ENCODE measurements at places on chromosomes 1 and 21.
A peak's percentile ranks its signal among the peaks of the same experiment; 100 is the strongest.

DNA sequence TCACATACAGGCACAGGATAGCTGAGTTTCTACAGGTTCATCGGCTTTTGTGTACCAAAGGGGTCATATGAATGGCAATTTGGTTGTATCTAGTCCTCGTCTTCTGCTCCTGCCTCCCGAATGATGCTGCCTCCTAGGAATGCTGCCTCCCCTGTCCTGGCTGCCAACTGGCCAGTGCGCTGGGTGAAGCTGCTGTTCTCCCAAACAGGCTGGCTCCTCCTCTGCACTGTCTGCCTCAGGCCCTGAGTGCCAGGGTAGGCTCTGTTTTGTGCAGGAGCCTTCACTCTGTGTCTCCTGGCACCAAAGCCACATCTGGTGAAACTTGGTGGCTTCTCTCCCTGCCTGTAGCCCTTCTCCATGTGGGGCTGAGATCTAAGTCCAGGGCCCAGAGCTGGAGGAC, 60.3 kb downstream of the RHOU start:
- no peak for DNase-seq

DNA sequence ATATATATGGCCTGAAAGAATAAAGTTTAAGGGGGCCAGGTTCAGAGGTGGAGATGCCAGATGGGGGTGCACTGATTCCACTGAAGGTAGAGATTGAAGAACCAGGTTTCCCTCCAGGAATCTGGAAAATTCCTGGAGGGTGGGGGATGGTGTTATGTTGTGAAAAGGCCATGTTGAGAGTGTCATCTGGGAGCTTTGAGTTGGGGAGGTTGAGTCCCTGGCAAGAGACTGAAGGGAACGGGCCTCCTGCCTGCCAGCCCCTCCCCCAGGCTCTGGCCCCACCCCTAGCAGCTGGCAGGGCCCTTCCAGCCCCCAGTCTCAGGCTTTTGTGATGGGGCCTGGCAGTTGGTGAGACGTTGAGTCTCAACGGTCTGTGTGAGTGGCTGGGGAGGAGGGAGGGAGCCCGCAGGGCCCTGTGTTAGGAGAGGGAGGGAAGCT, 4.1 kb downstream of the PTPRU start:
- DNase-seq, result no peak

DNA sequence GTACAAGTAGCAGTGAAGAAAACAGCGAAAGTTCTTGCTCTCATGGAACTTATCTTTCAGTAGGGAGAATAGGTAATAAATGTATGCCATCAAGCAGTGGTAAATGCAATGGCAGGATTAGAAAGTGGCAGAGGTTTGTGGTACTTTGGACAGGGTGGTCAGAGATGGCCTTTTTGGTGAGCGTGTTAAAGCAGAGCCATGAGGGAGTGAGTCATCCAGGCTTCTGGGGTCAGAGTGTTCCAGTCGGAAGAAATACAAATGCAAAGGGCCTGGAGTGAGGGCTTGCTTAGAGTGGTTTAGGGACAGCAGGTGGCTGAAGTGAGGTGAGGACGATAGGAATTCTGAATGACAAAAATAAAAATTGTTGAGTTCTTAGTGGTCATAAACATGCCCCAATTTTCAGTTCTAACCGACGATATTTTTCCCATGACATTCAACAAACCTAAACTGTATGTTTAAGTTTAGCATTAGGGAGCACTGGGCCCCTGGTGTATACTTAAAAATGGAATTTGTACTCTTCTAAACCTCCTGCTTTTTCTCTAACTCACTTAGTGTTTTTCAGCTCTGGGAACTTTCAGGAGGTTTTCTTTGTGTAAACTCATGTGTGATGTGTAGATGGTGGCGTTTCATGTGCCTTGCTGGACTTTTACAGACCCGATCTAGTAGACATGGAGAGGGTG, 78.2 kb downstream of the MACF1 start:
- no peak for DNase-seq

GRCh38 chr1:94684690-94685250, 135.4 kb upstream of the SLC44A3 start:
- no peak for DNase-seq

DNA sequence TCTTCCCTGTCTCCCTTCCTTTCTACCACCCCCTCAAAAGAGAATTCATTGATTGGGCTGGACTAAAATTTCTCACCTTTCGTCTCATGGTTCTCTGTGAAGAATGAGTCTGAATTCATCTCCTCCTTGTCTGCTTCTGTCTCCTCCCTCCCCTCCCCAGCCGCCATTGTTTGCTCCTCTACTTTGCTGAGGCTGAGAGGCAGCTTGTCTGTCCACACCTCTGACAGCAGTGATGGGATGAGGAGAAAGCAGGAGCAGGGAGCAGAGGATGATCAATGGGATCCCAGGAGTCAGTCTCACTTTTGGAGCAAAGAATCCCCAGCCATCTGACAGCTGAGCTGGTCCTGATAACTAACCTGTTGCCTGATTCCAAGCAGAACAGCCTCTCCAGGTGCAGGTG, 2.5 kb downstream of the ILDR2 start:
- no peak for DNase-seq

- DNase-seq, result no peak
Observed at GRCh38 chr1:166855558-166855957, 16.3 kb downstream of the POGK start.

DNA sequence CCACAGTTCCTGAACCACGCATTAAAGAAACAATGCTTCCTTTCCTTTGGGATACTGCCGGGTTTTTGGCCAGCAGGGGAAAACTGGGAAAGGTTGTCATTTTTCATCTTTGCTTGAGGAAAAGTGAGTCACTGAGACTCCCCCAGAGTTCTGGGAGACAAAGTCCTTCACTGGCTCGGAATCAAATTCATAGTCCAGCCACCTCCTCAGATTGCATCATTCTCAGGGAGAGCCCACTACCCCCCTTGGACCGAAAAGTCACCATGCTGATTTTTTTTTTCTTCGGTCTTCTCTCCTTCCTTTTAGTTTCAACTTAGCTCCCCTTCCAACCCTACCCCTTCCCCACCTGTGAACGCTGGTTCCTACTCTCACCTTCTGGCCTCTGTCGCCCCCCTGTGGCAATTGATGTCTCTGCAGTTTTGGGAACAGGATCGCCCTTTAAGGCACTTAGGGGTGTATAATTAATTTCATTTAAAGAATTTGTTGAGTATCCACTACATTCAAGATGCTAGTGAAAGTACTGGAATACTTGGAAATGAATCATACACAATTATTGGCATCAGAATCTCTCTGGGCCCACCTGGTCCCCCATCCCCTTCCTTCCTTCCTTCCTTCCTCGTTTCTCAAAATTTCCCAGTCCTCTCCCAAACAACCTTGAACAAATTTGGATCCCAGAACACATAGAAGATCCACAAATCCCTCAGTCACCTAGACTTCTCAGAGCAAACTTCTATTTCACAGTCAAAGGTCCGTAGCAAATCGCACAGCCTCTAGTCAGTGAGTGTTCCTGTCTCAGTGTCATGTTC, 6.9 kb downstream of the ACKR1 start:
- peak; percentile 34 for DNase-seq

All from stimulated activated CD8-positive, alpha-beta memory T cell treated with anti-CD3 and anti-CD28 coated beads, Interleukin-2, amount 100 ng/mL, for 48 hours (primary cell).